ENCODE measurements at places on chromosomes 11 and 22.

DNA sequence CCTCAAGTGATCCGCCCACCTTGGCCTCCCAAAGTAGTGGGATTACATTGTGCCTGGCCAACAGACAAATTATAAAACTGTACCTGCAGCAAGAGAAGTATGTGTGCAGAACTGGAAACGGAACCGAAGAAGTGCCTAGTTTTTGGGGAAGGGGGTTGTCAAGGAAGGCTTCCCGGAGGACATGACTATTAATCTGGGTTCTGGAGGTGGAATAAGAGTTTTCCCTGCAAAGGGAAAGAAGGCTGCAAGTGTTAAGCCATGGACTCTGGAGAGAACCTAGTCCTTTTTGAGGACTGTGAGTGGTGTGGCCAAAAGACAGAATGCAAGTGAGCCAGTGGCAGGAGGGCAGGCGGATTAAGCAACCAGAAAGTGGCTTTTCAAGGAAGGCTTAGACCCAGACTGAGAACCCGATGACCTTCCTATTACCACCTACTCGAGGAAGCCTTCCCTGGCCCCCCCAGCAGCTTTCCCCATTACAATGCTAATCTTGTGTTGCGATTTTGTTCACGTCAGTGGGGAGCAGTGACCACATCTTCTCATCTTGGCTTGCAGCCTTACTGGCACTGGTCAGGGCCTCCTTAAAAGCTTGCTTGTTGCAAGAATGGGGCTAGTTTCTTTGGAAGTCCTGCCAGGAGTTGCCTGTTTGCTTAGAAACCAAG is 5.7 kb upstream of the SEPTIN3 start:
- H3K4me1 ChIP-seq = no peaks in the 10 kb centered on the region
- H3K27me3 ChIP-seq = no peaks in the 10 kb centered on the region
- H3K4me3 ChIP-seq = no peak overlapping the region

DNA sequence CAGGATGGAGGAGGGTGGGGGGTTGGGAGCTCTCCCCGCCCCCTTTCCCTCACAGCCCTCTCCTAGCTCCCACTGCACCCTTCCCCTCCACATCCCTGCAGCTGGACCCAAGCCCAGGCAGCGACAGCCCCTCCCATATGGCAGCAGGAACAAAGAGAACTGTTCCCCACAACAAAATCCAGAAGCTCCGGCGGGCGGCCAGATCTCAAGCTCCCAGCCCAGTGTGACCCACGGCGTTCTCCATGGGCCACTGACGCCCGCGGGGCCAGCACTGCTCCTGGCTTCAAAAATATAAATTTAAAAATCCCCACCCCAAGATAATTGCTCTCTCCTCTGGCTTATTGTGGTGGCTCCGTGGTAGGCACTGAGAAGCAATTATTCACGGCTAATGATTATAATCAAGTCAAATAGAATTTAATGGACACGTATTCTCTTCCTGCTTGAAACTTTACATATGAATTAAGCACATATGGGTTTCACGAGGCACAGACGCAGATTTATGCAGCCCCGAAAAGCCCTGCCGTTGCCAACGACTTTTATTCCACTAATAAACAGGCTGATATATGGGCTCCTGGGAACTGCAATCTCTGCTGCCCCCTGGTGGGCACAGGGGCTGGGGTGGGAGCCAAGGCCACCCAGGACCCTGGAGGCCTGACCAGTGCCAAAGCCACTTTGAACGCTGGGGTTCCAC is 17.5 kb downstream of the MACROD1 start:
- no peak overlapping the region for H3K4me3 ChIP-seq
- no peaks in the 10 kb centered on the region for H3K27me3 ChIP-seq
- peak; percentile 56 for DNase-seq
- no peaks in the 10 kb centered on the region for H3K36me3 ChIP-seq
- no peak overlapping the region for H3K27ac ChIP-seq
- H3K4me1 ChIP-seq = no peaks in the 10 kb centered on the region

- no peak for DNase-seq
- H3K36me3 ChIP-seq = no peaks in the 10 kb centered on the region
- no peaks in the 10 kb centered on the region for H3K4me1 ChIP-seq
- no peak overlapping the region for H3K27ac ChIP-seq
Observed at GRCh38 chr11:67516806-67517205, 6.4 kb downstream of the CABP2 start.

- DNase-seq = no peak
- peaks cover 26% of the 10 kb centered on the region for H3K4me1 ChIP-seq
- H3K27me3 ChIP-seq = no peaks in the 10 kb centered on the region
- H3K4me3 ChIP-seq = peak overlapping the region; percentile 96
- H3K27ac ChIP-seq = peak overlapping the region; percentile 92
Observed at GRCh38 chr11:123063826-123064657, 2.1 kb upstream of the HSPA8 start.

GRCh38 chr11:87300640-87301380 is 263.1 kb downstream of the TMEM135 start:
- H3K27me3 ChIP-seq = no peaks in the 10 kb centered on the region
- H3K4me3 ChIP-seq = no peak overlapping the region
- H3K27ac ChIP-seq = no peak overlapping the region

- H3K27me3 ChIP-seq = no peaks in the 10 kb centered on the region
- no peak overlapping the region for H3K4me3 ChIP-seq
- no peaks in the 10 kb centered on the region for H3K4me1 ChIP-seq
- no peak overlapping the region for H3K27ac ChIP-seq
- no peaks in the 10 kb centered on the region for H3K36me3 ChIP-seq
- no peak for DNase-seq
Observed at GRCh38 chr11:61476371-61476770, 32.2 kb upstream of the LRRC10B start.

DNA sequence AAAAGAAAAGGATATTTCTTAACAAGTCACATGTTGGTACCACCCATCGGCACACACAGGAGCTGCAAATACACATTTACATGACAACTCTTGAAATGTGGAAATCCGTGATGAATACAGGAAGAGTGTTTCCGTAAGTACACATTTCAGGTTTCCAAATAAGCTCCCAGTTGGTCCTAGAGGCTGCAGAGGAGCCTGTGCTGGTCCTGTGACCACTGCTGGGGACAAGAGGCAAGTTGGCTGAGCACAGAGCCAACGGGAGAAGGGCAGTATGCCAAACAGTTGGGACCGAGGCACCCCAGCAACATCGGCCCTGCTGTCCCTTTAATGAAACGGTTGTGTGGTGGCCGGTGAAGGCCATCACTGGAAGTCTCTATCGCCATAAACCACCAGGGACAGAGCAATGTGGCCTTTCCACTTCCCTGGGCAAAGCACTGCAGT is 38.5 kb upstream of the ARFGAP3 start:
- H3K27ac ChIP-seq = no peak overlapping the region
- DNase-seq = no peak
- H3K27me3 ChIP-seq = no peaks in the 10 kb centered on the region
- no peaks in the 10 kb centered on the region for H3K4me1 ChIP-seq

- H3K4me3 ChIP-seq = no peak overlapping the region
- H3K36me3 ChIP-seq = peaks cover 53% of the 10 kb centered on the region
- no peak for DNase-seq
- no peaks in the 10 kb centered on the region for H3K27me3 ChIP-seq
Observed at GRCh38 chr22:23259916-23260644, 79.8 kb downstream of the BCR start.

All from RWPE2 (cell line).